ENCODE measurements at places on chromosomes 11 and 22.
A peak's percentile ranks its signal among the peaks of the same experiment; 100 is the strongest.

- DNase-seq = no peak
These were observed 1.7 kb upstream of the CD248 start for GRCh38 chr11:66318600-66318970.

DNA sequence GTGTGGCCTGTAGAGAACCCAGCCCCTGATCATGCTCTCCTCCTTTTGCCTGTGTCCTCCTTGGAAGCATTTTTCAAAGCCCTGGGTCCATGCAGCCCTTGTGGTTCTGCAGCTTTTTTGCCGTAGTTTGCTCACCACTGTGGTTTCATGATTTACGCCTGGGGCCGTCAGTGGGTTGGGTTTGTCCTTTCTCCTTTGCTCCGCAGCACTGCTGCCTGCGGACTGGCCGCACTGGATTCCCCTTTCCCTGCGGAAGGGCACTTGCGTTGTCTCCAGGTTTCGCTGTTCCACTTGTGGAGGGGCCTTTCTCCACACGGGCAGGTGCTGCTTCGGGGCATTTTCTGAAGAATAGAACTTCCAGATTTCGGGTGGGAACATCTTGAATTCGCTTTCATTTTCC, 1260.9 kb downstream of the BRD1 start:
- DNase-seq = no peak

GRCh38 chr22:50536226-50536625, 6.4 kb upstream of the TYMP start:
- DNase-seq = no peak

- DNase-seq = no peak
These were observed 769.5 kb upstream of the ANO3 start for GRCh38 chr11:25562417-25562816.

- peak; percentile 95 for DNase-seq
These were observed 128.3 kb downstream of the TEAD1 start for GRCh38 chr11:12802418-12803085.

DNA sequence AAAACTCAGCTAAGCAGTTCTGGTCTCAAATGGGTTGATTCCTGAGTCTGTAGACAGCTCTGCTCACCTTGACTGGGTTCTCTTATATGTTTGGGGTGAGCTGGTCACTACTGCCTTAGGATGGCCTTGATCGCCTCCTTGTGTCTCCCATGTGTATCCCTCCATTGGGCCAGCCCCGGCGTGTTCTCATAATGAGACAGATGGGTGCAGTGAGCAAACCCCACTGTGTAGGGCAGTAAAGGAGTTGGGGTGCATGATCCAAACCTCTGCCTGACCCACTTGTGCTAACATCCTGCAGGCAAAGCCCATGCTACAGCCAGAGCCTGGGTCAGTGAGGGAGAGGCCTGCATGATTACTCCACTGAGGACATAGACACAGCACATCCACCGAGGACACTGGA, 657.6 kb downstream of the BRD1 start:
- DNase-seq = no peak

GRCh38 chr22:32562401-32562800, 87.8 kb downstream of the FBXO7 start:
- no peak for DNase-seq

DNA sequence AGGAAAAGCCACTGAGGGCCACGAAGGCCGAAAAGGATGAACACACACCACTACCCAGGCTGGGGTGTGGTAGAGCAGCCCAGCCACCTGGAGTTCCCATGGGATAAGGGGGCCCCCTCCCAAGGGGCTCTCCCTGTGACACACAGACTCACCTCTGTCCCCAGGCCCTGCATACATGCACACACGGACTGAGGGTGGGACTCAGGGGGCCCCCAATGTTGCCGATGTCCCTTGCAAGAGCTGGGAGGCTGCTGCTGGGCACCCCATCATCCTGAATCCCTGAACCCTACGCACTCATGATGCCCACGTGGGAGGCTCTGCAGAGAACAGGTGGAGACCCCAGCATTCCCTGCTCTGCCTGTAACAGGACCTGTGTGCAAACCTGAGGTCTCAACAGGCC, 14.5 kb downstream of the SHANK2 start:
- DNase-seq = no peak

DNA sequence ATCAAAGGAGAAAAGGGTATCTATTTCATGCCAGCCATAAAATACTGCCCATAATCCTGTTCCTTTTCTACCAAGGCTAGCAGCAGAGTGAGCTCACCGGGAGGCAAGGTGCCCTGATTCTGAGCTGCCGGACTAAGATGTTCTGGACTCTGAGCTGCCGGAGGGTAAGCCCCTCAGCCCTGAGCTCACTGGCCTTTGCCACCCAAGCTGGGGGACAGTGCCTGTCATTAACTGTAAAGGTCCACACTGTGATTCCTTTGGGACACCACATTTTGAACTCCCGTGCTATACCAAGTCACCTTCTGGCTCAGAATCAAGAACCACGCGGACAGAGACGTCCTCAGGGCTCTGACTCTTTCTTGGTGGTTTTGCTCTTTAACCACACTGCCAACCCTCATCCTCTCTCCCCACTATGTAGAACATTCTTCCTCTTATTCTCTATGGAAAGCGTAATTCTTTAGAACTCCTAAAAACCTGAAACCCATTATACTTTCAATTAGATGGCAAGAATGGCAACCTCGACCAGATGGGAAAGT, 88.4 kb upstream of the BID start:
- peak; percentile 81 for DNase-seq

DNA sequence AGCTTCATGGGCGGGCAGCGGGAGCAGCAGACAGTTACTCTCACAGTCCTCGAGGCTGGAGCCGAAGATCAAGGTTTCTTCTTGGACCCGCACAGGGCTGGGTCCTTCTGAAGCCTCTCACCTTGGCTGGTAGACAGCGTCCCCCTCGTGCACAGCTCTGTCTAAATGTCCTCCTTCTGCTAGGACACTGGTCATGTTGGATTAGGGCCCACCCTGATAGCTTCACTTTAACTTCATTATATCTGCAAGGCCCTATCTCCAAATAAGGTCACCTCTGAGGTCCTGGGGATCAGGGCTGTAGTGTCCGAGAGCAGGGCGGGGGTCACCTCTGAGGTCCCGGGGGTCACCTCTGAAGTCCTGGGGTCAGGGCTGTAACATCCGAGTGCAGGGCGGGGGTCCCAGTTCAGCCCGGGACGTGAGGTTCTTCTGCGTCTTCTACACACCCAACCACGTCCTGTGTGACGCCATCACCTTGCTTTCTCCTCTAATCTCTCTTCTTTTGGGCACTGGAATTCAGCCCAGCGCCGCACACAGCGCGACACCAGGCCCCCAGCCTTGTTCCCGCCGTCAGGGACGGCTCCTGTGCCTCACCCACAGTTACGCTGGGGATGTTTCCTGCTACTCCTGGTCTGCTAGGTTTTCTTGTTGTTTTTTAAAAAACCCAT, 34.1 kb upstream of the TOLLIP start:
- no peak for DNase-seq

GRCh38 chr11:10087186-10087922, 206.7 kb downstream of the SBF2 start:
- no peak for DNase-seq

- no peak for DNase-seq
These were observed 144.0 kb downstream of the MPPED1 start for GRCh38 chr22:43555561-43556515.

DNA sequence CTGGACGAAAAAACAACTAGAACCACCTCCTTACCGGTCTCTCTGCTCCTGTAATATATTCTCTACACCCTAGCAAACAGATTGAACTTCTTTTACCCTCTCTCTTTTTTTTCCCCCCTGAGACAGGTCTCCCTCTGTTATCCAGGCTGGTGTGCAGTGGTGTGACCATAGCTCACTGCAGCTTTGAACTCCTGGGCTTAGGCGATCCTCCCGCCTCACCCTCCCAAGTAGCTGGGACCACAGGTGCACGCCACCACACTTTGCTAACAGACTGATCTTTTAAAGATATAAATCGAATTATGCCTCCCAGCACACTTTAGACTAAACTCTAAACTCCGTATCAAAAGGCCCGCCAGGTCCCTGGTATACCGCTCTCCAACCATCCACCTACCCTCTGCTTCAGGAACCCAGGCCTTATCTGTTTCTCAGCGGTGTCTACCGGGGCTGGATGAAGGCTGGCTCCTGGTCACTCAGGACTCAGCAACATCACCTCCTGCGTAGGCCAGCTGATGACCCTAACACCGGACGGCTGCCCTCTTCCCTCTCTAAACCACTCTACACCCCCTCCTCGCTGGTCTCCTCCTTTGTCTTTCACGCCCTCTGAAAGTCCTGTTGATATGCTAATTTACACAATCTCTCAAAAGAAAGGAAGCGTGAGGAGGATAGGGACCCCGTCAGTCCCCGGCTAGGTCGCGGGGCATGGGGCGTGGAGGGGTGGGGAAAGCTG, 745 bp downstream of the C22orf39 start:
- no peak for DNase-seq

DNA sequence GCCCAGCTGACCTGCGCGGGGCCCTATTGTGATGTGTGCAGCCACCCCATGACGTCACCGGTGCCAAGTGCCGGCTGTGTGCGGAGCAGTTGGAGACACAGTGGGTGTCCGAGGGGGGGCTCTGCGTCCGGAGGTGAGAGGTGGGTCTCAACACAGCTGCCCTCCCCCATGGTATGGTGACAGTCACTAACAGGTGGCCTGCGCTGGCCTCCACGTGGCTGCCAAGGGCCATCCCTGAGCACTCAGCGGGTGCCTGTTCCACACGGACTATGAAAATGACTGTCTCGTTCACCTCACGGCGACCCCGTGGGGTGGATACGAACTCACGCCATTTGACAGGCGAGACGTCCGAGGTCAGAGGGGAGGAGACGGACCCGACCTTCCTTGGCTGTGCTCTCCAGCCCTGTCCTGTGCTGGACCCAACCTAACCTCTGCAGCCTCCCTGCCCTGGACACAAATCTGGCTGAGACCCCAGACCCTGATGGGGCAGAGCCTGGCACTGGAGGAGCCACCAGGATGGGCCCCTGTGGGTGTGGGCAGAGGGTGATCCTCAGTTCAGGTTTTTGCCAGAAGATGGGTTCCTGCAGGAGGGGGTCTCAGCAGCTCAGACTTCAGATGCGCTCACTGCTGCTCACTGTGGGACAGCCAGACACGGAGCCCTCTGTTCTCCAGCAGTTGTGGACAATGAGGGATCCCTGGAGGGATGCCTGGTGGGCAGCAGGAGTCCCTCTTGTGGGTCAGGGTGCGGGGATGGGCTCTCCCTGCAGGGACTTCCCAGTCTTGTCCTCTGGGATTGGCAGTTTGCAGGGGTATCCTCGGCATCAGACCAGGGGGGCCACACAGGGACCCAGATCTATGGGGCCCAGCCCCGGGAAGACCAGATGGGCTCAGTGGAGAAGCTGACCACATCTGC, 6.3 kb downstream of the HRAS start:
- no peak for DNase-seq

- no peak for DNase-seq
These were observed 152.2 kb downstream of the ST3GAL4 start for GRCh38 chr11:126507646-126508045.

- DNase-seq = no peak
These were observed 40.2 kb upstream of the MTNR1B start for GRCh38 chr11:92929246-92929645.

- no peak for DNase-seq
These were observed 7.4 kb downstream of the MMP7 start for GRCh38 chr11:102523189-102523570.

DNA sequence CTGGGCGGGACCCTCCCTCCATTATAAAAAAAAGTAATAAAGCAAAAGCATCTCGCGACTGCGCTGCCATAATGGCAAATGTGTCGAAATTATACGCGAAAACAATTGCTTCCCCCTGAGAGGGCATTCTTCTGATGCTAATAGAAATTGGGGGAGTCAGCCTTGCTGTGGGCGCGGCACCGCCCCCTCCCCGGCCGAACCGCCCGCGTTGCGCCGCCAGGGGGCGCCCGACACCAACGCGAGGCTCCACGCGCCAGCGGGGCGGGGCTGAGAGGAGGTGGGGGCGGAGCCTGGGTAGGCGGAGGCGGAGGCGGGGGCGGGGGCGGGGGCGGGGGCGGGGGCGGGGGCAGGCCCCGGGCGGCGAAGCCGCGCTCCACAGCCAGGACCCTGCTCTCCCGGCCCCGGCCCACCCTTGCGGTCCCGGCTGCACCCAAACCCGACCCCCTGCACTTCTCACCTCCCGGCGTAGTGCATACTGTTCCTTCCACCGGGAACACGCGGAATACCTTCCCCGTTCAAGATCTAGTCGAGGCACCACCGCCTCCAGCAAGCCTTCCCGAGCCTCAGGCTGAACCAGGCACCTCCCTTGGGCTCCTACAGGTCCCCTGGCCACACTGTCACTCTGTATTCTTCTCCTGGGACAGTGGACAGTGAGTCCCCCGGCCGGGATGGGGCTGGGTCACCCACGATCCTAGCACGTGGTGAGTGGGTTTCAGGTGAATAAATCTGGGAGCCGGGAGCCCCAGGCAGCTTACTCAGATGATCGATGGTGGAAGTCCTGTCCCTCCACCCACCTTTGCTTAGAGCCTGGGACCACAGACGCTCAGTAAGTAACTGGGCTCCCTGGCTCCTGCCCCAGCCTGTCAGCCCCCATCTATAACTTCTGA, 15.5 kb upstream of the UPK3A start:
- peak; percentile 94 for DNase-seq

- no peak for DNase-seq
These were observed 1.0 kb upstream of the C11orf86 start for GRCh38 chr11:66973956-66974580.

DNA sequence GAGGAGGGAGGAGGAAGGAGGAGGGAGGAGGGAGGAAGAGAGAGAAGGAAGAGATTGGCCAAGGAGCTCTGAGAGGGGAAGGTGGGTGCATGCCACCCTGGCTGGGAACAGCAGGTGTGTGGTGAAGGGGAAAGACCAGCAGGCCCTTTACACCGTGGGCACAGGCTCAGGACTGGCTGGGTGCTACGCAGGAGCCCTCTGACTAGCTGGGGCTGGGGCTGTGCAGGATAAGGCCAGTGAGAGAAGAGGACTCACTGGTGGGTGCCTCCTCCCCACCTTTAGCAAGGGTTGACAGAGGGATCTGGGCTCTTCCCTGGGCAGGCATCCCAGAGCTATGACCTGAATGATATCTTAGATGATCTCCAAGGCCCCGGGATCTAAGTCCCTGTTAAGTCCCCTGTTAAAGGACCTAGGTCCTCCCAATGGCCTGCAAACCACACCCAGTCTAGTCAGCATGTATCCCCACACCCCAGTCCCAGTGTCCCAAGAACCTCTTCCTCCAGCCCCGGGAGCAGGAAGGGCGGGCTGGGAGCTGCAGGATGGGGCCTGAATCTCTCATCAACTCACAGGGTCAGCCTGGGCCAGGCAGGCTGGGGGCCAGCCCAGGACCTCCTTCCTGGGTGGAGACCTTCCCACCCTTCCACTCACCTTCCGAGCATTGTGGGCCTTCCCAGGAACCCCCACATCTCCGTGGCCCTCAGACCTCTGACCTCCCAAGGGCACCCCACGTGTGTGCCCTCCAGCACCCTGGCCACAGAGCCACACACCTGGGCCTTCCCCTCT, 55.4 kb downstream of the CDKN1C start:
- no peak for DNase-seq
